ENCODE measurements at places on chromosomes 12 and 14.
A peak's percentile ranks its signal among the peaks of the same experiment; 100 is the strongest.

- DNase-seq: no peak
Measured at GRCh38 chr12:67068204-67068731, 200.9 kb upstream of the CAND1 start.

DNA sequence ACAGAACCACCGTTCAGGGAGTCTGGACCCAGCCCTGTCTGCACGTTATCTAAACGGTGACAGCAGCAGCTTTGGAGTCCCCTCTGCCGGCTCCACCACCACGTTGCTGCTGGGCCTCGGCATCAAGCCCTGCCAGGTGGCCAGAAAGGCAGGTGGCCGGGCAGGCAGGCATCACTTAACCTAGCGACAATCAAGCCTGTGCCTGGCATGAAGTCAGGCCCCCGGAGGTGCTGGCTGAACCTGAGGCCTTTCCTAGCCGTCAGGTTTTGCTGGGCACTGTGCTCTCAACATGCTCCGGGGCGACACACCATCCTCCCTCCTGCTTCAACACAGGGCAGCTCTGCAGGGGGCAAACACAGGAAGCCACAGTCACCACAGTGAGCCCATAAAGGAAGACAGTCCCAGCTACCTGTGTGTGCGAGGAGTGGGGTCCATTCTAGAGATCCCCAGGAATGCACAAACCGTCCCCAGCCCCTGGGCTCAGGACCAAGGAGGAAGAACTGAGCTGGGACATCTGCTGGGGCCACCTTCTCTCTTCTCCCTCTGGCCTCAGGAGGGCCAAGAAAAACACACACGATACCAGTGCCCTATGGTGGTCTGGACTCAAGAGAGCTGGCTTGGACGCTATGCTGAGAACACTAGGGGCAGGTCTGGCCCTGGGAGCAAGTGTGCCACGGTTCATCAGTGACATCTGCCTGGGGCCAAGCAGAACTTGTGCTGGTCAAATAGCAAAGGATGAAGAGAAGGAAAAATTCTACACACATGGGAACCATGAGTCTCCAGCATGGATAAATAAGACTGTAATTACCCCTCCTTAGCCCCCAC lies 44.7 kb downstream of the CCDC88C start:
- peak; percentile 76 for DNase-seq

GRCh38 chr12:23927907-23928306 lies 21.6 kb downstream of the SOX5 start:
- DNase-seq: no peak

- no peak for DNase-seq
Measured at GRCh38 chr12:108315486-108316105, 23.5 kb downstream of the CMKLR1 start.

- no peak for DNase-seq
Measured at GRCh38 chr14:56120091-56120691, 2.0 kb downstream of the PELI2 start.

DNA sequence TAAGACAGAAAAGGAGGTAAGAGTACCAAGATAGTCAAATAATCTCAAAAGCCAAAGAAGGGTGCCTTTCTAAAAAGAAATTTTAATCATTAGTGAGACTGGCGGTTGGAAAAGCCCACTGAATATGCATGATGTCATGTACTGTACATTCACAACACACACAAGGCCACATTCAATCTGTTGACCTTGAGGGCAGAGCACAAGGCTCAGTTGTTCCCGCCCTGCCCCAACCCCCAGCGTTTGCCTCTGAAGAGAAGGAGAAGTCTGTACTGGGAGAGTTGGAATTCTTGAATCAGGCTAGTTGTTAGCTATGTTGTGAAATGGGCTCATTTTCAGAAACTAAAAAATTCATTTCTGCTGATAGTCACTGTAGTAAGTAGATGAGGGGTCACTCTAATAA lies 50.2 kb upstream of the NID2 start:
- no peak for DNase-seq

DNA sequence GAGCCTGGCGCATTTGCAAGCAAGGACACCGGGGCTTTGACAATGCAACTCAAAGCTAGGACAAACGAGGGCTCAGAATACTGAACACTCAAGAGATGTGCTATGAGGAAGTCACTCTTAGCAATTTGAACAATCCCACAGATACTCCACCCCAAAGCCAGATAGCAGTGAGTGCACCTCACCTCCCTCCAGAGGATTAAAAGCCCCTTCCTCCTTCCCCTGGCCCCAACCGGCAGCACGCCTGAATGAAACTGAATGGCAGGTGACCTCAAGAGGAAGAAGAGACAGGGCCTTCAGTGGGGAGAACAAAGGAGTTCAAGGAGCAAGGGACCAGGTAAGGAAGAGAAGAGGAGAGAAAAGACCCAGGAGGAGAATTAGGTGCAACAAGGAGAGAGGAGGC lies 1.9 kb upstream of the KRT78 start:
- no peak for DNase-seq
